Stimulated activated CD4-positive, alpha-beta T cell treated with anti-CD3 and anti-CD28 coated beads, Interleukin-1b, Interleukin-23, amount 100 ng/mL, for 1 hour (primary cell): ENCODE measurements at places on chromosomes 7 and 10.

DNA sequence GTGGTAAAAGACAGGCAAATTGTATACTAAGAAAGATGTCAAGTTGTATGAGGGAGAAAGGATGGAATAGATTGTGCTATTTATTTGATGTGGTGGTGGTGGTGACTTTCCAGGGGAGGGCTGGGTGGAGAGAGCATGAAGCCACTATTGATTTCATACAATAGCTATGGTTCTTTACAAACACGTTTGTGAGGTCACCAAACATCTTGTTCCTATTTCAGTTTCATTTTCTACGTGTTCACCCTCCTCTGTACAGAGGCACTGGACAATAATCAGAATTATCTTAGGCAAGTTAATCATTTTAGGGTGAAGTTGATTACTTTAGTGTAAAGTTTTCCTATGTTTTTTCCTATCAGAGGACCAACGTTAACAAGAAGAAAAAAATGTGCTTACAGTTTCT, 10.3 kb upstream of the CNTNAP2 start:
- no peak for DNase-seq

GRCh38 chr7:116501425-116502167, 2.1 kb downstream of the CAV2 start:
- no peak for DNase-seq

DNA sequence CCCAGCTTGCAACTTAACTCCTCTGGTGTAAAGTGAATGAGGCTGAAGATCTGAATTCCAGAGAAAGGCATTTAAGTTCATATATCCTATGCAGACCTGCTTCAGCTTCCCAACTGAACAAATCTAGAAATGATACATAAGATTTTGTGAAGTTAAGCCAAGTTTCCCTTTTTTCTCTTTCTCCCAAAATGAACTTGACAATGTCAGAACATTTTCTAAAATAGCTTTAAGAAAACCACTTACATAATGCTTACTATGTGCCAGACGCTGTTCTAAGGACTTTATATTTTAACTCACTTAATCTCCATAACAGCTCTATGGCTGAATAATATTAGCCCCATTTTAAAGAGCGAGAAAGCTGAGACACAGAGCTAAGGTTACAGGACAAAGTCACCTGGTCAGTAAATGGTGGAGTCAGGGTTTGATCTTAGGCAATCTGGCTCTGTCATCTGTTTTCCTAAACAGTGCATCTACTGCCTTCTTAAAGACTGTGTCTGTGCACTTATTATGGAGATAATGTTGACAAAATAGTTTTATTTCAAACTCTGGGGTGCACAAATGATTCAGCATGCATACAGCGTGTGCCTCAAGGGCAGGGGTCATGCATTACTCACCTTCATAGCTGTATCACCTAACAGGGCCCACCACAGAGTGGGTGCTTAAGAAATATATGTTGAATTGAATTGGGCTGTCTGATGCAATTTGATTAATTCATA, 66.8 kb downstream of the RHOBTB1 start:
- DNase-seq: no peak

- DNase-seq: no peak
Measured at GRCh38 chr10:19531324-19531723, 284.9 kb upstream of the PLXDC2 start.

- DNase-seq: no peak
Measured at GRCh38 chr10:44235363-44235762, 149.5 kb downstream of the CXCL12 start.

DNA sequence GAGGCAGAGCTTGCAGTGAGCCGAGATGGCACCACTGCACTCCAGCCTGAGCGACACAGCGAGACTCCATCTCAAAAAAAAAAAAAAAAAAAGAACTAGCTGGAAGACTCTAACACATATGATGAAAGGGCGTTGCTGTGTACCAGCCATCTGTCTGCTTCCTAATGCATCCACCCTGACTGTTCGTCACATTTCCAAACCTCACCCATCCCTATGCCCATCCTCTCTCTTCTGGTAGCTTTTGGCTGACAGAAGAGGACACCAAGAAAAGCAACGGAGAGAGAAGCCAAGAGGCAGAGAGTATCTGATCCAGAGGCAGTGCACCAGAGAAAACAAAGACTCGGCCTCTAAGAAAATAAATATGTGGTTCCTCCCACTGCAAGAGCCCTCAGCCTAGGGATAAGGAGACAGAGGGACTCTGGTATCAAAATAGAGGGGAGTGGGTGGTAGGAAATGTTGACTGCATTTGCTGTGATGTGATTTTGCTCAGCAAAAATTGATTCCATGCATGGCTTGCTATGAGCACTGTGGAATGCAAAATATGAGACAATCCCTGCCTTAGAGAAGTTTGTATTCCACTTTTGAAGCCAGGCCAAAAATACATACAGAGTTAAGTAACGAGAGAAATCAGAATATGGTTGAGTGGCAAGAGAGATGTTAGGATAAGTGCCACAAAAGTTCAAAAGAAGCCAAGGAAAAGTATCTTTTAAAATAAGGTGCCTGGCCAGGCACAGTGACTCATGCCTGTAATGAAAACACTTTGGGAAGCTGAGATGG, 100.8 kb upstream of the STK17A start:
- no peak for DNase-seq

- DNase-seq: no peak
Measured at GRCh38 chr7:36564489-36564888, 159.8 kb downstream of the AOAH start.

DNA sequence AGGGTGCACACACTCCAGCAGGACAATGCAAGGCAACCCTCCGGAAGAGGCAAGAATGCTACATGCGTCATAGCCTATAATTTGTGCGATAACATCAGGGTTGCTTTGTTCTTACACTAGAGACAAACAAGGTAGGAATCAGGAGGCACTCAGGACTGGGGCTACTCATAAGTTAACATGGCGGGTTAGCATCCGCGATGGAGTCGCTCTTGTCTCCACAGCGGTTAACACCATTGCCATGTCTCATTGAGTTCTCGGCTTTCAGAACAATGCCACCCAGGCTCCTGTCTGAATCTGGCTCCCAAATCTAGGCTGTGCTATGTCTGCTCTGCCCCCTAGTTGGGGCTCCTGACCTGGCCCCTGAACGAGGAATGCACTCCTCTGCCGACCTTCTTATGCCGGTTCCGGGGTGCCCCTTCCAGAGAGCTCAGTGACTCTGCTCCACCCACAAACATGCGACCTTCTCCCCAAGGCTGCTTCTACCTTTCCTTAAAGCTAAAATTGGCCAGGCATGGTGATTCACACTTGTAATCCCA, 24.9 kb upstream of the SLF2 start:
- DNase-seq: no peak

GRCh38 chr7:87361320-87361719, 15.9 kb downstream of the CROT start:
- no peak for DNase-seq

GRCh38 chr7:158192956-158193355, 394.7 kb downstream of the PTPRN2 start:
- DNase-seq: no peak

GRCh38 chr10:30188101-30188500, 128.7 kb upstream of the JCAD start:
- no peak for DNase-seq

DNA sequence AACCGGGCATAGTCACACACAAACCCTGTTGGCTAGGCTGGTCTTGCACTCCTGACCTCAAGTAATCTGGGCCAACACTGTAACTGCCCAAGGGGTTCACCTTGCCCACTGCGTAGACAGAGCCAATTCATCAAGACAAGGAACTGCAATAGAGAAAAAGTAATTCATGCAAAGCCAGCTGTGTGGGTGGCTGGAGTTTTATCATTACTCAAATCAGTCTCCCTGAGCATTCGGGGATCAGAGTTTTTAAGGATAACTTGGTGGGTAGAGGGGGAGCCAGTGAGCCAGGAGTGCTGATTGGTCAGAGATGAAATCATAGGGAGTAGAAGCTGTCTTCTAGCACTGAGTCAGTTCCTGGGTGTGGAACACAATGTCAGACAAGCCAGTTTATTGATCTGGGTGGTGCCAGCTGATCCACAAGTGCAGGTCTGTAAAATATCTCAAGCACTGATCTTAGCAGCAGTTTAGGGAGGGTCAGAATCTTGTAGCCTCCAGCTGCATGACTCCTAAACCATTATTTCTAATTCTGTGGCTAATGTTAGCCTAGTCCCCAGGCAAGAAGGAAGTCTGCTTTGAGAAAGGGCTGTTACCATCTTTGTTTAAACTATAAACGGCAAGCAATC, 15.6 kb upstream of the FXYD4 start:
- DNase-seq: no peak

- no peak for DNase-seq
Measured at GRCh38 chr10:8402576-8402975, 348.1 kb downstream of the GATA3 start.

- no peak for DNase-seq
Measured at GRCh38 chr7:36155811-36156361, 2.8 kb downstream of the EEPD1 start.

DNA sequence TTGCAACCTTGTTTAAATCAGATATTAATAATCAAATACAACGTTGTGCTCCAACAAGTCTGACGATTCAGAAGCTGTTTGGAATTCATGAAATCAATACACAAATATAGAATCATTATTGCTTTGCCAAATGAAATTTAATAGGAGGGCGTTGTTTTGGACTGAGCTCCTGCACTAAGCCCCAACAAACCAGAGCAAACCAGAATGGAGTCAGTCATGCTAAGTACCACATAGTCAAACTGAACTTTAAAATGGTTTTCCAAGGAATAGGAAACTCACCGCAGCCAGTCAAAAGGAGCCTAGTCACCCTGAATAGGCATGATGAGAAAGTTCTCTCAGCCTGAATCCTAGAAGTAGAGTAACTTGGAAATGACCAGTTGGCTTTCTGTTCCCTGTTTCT, 53.7 kb downstream of the HACD1 start:
- DNase-seq: no peak

DNA sequence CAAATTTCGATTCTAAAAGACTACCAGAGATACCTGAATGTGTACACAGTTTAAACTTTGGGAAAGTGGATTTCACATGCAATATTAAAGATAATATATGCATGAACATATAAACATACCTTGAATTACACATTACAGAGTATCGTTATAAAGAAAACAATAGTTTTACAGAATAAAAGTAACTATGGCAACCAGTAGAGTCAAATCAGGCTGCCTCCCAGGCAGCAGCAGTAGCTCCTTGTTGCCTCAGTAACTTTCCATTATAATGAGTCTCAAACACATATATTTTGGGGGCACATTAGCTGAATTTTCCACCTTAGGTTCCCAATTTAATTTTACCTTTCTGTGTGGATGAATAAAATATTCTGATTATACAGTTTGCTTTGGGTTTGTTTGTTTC, 164.4 kb upstream of the FEZF1 start:
- no peak for DNase-seq

GRCh38 chr7:78736548-78736947, 716.9 kb downstream of the MAGI2 start:
- no peak for DNase-seq

DNA sequence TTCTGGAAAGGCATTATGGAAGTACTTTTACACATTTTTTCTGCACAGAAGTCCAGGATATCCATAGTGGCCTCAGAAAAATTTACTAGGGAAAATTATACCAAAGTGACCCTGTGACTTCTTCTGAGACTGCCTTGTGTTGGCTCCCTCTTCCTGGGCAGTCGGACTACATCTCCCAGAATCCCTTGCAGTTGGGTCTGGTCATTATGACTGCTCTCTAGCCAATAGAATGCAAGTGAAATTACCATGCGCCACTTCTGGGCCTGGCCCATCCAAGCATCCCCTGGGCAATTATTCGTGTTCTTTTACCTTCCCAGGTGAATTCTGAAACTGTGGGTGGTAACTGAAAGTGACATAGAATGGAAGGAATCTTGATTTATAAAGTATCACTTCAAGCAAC, 430.9 kb downstream of the ACTR3B start:
- DNase-seq: no peak

DNA sequence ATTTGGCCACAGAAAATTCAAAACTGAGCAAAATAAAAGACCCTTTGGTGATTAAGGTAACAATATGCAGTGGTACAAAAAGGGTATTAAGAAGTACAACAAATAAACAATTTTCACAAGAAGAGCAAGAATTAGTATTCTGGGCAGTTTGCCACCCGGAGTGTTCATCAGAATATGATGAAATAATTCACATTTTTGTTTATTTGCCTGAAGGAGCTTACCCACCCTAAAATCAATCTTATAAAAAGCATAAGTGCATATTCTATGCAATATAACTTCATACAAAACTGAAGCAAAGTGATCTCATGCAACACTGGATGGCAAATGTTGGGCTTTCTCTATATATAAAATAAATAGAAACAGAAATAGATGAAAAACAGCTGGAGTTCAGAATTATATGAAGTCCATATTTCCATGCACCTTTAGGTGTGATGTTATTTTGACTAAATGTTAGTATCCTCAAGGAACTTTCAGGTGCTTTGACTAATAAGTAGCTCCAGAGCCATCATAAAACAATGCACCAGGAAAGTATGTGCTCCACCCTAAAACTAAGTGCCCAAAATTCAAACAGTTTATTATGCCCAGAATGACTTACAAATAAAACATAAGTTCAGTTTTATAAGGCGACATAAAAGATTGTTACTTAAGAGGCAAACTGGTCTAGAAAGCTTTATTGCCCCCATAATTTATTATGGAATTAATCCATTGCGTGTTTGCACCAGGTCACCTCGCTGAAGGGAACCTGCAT, 474.3 kb downstream of the SEMA3D start:
- no peak for DNase-seq

- DNase-seq: no peak
Measured at GRCh38 chr7:2487586-2488271, 11.5 kb upstream of the GRIFIN start.

DNA sequence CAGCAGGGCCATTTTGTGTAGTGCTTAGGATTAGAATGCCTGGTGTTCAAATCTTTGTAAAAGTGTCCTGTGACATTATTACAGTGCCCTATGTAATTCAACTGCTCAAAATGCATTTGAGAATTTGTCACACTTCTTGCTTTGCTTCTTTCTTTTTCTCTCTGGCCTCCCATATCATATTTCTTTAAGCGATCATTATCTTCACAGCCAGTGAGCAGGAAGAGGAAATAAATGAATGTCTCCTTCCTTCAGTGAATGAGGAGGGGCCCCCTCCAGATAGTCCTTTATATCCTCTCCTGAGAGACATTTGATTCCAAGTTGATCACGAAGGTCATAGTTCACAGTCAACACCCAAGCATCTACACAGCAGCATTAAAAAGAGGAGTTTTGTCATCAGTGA, 425.1 kb upstream of the NPVF start:
- no peak for DNase-seq

DNA sequence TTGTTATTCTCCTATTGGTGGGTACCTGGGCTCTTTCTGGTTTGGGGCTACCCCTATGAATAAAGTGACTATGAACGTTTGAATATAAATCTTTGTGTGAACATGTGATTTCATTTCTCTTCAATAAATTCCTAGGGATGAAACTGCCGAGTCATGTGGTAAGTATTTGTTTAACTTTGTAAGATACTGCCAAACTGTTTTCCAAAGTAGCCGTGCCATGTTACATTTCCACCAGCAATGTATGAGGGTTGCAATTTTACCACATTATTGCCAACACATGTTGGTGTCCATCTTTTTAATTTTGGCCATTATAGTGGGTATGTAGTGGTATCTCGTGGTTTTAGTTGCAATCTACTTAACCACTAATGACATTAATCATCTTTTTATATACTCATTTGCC, 94.7 kb downstream of the ZNRF2 start:
- no peak for DNase-seq

GRCh38 chr7:108503112-108504026, 22.6 kb downstream of the PNPLA8 start:
- no peak for DNase-seq

GRCh38 chr10:131703941-131704340, 196.9 kb upstream of the PPP2R2D start:
- DNase-seq: no peak

- DNase-seq: peak; percentile 70
Measured at GRCh38 chr10:128211953-128212727, 85.9 kb upstream of the MKI67 start.
